Inflammatory macrophage (primary cell): ENCODE measurements at places on chromosomes 16 and 17.

DNA sequence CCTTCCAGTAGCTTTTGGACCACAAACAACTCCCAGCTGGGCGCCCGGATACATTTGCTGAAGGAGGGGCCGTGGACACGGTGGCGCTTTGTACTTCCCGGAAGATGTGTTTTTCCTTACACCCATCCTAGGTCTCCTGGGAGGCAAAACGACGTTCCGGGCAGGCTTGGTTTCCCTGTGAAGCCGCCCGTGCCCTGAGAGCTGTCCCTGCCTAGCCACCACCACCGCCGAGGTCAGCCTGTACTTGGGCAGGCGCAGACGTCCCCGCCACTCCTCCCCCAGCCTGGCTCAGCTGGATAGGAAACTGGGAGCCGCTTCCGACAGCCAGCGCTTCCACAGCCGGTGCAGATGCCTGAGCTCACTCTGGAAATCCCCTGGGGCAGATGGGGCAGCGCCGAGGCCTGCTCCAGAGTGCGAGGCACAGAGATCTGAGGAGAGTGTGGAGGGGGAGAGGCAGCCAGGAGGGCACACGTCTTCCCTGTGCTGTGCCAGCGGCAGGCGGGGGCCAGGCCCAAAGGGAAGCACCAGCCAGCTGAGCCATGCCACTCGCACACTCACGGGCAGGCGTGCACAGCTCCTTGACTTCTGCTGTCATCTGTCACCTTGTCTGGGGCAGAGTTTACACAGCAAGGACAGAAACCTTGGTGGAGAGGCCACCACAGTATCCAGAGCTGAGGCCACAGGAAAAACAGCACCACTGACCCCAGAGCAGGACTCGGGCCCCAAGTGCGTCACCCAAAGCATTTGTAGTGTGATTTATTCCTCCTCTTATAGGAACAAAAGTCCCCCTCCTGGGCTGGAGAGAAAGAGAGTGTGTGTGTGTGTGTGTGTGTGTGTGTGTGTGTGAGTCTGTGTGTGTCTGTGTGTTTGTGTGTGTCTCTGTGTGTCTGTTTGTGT is 3.0 kb downstream of the RHBDF2 start:
- DNase-seq, result no peak

DNA sequence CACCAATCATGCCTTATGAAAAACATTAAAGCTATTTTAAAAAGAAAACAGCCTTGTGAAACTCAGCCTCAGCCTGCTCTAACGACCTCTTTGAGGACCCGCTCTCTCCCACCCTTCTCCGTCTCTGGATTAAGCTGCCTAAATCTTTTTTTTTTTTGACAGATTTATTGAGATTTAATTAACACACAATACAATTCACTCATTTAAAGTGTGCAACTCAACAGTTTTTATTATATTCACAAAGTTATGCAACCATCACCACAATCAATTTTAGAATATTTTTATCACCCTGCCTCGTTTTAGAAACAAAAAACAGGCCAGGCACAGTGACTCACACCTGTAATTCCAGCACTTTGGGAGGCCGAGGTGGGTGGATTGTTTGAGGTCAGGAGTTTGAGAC is 8.4 kb downstream of the CDR2L start:
- DNase-seq, result no peak

DNA sequence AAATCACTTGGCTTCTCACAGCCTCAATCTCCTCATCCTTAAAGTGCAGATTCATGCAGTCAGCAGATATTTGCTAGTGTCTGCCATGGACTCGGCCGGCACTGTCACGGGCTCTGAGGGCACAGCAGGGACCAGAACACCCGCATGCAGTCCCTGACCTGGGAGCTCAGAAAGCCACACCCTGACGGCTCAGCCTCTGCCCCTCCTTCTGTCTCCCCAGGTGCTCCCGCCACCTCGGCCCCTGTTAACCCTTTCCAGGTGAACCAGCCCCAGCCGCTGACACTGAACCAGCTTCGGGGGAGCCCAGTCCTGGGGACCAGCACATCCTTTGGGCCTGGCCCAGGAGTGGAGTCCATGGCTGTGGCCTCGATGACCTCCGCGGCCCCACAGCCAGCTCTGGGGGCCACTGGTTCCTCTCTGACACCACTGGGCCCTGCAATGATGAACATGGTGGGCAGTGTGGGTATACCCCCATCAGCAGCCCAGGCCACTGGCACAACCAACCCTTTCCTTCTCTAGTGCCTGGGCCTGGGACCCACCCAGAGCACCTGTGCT is 28.7 kb downstream of the B9D1 start:
- DNase-seq, result no peak

GRCh38 chr17:27983853-27984252 is 58.6 kb upstream of the NLK start:
- DNase-seq, result no peak

DNA sequence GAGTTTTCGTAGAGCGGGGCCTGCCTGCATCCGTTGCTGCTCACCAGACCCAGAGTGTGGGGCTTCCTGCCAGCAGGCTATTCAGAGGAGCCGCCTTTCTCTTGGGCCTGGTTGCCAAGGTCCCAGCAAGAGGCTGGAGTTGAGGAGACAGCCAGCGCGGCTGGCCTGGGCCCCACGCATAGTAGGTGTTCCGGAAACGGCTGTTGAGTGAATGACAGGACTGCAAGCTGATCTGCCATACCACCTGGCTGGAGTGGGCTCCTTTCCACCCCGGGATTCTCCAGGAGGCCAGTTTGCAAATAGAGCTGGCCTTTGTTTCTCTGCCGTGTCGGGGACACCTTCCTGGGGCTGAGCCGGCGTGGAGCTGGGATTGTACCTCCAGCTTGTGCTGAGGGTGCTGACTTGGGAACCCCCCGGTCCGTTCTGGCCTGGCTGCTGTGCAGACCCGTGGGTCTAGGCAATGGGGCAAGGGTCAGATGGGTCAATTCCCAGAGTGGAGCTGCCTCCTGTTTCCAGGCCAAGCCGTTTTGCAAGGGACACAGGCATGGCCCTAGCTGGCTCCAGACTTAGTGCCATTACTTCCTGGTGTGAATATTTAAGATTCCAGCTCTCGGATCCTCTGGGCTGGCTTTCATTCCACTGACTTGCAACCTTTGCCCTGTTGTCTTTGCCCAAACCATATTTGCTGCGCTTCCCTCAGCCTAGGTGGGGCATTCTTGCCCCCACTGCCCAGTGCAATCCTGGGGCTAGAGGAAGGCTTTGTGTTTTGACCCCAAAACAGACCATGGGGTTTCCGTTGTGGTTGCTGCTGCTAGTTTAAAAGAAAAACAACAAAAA is 68.8 kb downstream of the CMIP start:
- DNase-seq, result no peak

GRCh38 chr17:38751144-38751807 is 1.3 kb upstream of the PSMB3 start:
- no peak for DNase-seq

GRCh38 chr17:11538366-11538765 is 59.9 kb upstream of the DNAH9 start:
- no peak for DNase-seq

DNA sequence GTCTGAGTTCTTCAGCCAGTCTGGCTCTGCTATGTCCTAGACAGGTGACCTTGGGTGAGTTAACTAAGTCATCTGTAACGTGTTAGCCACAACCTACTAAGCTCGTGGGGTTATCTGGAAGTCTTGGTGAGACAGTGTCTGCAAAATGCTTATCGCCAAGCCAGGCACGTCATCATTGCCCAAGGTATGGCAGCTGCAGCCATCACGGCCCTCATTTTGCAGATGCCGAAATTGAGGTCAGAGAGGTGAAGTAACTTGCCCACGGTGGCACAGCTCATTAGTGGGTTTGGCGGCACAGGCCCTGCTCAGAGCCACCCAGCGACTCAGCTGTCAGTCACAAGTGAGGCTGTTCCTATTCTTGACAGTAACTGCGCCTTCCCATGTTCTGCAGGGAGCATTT is 79.8 kb downstream of the CMIP start:
- DNase-seq, result peak; percentile 7

- no peak for DNase-seq
Observed at GRCh38 chr17:75819678-75820077, 24.5 kb downstream of the UNC13D start.
